ENCODE measurements at places on chromosomes 16 and 17.

DNA sequence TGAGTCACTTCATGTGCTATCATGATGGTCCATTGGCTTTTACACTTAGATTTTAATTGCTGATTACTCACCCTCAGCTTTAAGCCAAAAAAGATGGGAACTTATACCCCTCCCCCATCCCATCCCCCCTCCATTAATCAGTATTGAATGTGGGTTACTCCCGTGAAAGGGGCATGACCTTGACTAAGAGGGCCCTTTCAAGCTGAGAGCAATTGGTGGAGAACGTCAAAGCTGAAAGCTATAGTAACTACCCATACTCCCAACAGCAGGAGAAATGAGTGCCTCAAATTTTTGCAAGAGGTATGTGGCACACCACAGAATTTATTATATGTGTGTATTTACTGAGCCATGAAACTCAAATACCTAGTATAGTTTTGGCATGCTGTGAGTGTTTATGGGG lies 99.7 kb upstream of the CDH8 start:
- no peak for DNase-seq

DNA sequence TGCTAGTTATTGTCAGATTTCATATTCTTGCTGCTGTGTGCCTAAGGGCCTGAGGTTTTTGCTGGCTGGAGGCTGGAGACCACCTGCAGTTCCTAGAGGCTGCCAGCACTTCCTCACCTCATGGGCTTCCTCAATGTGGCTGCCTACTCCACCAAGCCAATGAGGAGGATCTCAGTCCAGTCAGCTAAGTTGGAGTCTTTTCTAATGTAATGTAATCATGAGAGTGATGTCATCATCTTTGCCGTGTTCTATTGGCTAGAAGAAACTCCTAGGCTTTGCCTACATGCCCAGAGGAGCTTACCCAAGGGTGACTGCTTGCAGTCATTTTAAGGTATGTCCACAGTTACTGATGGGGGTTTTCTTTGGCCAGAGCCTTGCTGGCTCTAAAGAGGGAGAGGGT lies 53.0 kb downstream of the SOCS3 start:
- DNase-seq: no peak

- no peak for DNase-seq
Measured at GRCh38 chr17:61420052-61420451, 20.4 kb downstream of the TBX2 start.

GRCh38 chr17:37158290-37158689 lies 209.5 kb downstream of the AATF start:
- no peak for DNase-seq

DNA sequence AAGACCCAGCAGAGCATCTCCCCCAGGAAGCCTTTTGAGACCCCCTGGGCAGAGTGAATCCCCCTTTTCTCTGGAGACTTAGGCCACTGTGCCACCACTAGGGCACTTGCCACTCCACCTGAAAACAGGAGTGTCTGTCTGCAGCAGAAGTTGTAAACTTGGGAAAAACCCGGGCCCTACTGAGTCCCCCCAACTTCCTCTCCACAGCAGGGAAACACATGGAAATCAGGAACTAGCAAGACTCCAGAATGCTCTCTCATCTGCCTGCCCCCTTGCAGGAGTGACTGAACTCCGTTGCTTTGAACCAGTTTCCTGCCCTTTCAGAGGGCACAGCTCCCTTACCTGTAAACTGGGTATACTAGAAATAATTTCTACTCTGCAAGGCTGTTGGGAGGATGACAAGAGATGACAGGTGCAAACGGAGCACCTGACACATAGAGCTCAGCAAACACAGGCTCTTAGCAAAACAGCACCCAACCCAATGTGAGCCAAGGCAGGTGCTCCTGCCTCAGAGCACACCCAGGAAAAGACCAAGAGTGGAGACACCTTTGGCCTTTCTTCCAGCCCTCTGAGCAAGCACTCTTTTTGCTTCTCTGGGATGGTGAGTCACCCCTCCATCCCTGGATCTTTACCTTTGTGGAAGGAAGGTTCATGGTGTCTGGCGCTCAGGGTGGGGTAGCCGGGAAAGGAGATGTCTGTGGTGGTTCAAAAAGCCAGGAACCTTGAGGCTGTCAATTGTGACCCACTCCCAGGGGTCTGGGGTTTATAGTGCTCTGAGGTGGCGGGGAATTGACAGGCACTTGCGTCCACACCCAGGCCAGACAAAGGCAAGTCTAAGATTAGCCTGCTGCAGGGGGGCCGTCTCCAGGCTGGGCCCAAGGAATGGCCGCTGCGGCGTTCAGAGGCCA lies at the start of gene HCRT:
HCRT (minus strand) TSS at position 740 of the 908 bp plus-strand sequence; CDS start at position 653, 87 bp downstream.
- no peak for DNase-seq

GRCh38 chr17:83099570-83100181 lies 20.3 kb downstream of the METRNL start:
- no peak for DNase-seq

GRCh38 chr16:54576785-54577184 lies 290.2 kb upstream of the IRX3 start:
- DNase-seq: no peak
